ENCODE measurements at places on chromosomes 12 and 14.

DNA sequence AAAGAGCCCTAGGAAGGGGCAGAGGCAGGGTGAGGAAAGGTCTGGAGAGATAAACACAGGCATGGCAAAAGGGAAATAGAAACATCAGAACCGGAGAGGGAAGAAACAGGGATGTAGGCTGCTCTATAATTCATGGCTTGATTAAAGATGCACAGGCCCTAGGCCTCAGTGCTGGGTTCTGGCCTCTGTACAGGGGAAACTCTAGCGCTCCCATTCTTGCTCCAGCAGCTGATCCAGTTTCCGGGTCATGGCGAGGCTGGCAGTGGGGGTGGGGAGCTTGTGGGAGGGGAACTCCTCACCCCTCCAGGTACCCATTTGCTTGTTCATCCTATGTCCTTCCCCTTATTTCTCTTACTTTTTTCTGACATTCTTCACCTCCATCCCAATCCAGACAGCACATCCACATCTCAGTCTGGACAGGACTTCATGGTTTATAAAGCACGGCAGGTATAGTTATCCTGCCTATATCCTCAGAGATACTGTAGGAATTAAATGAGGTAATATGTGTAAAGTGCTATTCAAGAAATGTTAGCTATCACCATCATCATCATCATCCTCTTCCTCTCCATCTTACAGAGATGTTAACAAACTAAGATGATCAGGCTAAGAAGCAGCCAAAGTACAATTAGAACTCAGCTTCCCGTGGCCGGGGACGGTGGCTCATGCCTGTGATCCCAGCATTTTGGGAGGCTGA, 8.0 kb upstream of the GPR84 start:
- no peak for DNase-seq

- no peak for DNase-seq
Observed at GRCh38 chr12:13509740-13510139, 313.2 kb downstream of the EMP1 start.

DNA sequence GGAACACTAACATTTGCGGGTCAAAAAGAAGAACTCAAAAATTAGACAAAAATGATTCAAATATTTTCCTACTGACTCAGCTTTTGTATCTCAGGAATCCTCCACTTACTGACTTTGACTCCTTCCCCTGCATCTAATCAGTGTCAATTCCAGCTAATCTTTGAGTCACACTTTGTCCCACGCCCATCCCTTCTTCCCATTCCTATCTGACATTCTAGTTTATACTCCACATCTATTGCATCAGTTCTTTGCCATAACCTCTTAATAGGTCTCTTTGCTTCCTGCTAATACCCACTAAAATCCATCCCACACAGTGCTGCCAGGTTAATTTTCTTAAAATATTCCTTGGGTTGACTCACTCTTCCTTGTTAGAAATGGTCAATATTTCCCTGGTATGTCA, 19.1 kb downstream of the BBS10 start:
- DNase-seq: no peak

GRCh38 chr12:130185455-130186391, 23.5 kb downstream of the FZD10 start:
- no peak for DNase-seq

DNA sequence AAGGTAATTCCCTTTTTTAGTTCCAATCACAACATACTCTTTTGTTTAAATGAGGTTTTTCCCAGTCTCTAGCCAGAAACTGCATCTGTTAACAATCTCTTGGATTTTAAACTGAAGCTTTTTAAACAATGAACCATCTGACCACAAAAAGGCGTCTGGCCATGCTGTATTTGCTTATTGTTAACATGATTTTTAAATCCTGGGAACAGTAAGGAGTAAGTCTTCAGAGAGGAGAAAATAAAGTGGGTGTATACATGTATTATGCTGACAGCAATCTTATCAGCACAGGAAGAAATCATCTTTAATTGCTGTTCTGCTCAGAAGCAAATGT, 106.2 kb downstream of the DAAM1 start:
- no peak for DNase-seq

GRCh38 chr12:1846421-1847405, 26.3 kb downstream of the LRTM2 start:
- no peak for DNase-seq
